NCI-H1436 (cell line): ENCODE measurements at places on chromosomes 13 and 19.

DNA sequence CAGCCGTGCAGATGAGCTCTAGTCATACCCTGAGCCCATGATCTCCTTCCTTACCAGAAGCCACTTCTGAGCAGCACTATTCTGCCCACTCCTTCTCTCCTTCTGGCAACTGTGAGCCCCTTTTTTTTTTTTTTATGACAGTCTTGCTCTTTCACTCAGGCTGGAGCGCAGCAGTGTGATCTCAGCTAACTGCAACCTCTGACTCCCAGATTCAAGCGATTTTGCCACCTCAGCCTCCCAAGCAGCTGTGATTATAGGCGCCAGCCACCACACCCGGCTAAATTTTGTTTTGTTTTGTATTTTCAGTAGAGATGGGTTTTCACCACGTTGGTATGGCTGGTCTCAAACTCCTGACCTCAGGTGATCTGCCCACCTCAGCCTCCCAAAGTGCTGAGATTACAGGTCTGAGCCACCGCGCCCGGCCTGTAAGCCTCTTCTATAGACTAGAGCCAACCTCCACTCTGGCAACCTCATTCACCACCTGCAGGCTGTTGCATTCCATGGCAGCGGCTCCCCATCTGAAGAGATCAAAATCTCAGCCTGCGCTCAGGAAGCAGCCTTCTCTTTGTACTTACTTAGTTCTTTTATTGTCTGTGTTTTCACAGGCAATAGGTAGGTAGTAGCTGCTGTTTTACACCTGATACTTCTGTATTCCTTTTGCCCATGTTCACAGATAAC is 34.8 kb upstream of the NDFIP2 start:
- DNase-seq, result no peak

DNA sequence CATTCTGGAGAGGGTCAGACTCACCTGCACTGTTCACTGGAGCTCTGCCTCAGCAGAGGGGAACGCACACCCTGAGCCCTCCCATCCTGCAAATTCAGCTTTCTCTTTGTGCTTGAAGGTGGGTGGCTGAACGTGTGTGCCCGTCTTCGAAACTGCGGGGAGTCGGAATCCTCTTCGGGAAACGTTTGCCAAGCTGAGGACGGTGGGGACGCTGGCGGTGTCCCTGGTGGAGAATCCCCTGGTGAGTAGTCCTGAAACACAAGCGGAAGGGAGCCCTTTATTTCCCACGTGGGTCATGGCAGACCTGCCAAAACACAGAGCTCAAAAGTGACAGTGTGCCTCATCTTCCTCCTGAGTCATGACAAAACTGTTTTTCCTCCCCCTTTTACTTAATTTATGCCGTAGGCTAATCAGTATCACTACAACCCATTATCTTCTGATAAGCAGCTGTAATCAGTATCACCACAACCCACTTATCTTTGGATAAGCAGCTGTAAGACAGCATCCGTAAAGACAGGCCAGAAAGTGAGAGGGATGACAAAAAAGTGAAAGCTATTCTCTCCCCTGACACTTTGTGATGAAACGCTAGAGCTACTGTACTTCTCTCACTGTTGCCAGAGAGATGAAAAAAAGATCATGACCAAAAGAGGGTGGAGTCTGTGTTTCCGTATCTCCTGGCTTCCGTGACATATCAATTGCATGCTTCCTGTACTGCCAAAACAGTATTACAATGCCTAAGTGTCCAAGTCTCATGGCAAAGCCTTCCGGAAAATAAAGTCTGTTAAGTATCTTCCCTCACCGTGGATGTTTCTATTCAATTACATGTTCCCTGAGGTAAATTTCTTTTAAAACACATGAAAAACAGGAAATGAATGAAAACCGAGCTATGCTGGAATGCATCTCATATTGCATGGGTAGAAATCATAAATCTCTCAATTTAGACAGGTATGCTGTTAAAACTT is 155.5 kb downstream of the TBC1D4 start:
- no peak for DNase-seq

- no peak for DNase-seq
Observed at GRCh38 chr13:112331675-112332074, 44.5 kb upstream of the SPACA7 start.

GRCh38 chr19:947707-948539 is 22.1 kb downstream of the ARID3A start:
- DNase-seq, result no peak

- DNase-seq, result no peak
Observed at GRCh38 chr19:35266520-35267352, 2.0 kb upstream of the USF2 start.
